ENCODE measurements at places on chromosomes 13 and 19.

DNA sequence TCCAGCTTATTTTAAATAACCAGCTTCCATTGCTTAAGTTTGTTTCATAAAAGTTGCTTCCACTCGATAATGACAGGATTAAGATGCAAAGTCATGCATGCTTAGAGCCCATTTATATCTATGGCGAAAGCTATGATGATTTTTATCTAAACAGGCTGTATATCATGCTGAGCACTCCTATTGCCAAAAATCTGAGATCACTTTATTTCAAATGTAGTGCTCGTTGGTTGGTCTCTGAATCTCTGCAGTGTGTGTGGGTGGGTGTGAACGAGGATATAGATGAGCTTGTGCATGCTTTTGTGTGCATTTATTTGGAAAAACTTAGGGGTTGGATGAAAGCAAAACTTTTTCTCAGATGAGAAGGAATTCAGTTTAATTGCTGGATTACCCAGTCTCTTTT lies 27.0 kb upstream of the ARGLU1 start:
- no peak for DNase-seq

- DNase-seq = no peak
These were observed 1.1 kb downstream of the SULT2A1 start for GRCh38 chr19:47885067-47885463.

DNA sequence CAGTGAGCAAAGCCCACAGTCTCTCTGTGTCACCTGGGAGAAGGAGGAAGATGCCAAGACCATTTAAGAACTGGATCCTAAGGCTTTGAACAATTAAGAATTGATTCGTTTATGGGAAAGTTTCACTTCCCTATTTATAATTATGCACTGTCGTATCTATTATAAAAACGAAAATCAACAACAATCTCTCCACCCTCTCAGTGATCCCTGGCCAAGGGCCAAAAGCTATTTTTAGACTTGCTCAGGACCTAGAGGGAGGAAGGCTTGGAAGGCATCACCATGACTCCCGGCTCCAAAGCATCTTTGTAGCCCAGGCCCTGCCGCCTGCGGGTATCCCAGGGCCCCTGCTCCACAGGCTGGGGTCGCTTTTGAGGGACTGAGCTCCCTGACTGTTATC lies 1.3 kb downstream of the RHPN2 start:
- no peak for DNase-seq

DNA sequence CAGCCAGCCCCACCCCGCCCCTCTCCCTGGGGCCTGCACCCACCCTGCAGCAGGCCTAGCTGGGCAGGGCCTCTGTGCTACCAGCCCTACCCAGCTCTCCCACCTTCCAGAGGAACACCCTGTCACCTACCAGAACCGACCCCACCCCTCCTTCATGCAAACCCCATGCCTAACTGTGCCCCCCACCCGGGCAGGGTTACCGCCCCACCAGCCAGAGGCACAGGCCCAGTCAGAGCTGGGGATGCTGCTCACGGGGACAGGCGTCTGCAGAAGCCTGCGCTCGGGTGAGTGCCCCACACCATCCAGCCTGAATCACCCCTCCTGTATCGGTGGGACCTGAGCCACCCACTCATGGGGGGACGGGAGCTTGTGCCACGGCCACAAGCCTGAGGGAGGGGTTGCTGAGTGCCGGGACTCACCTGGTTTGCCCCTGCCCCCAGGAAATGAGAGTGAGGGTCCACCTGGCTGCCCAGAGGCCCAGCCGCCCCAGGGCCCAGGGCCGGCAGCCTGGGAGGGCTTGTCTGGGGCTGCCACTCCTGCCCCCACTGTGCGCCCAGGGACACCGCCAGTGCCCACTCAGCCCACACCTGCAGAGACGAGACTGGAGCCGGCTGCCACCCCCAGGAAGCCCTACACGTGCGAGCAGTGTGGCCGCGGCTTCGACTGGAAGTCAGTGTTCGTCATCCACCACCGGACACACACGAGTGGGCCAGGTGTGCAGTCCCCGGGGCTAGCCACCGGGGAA lies 3.8 kb downstream of the ZNF446 start:
- no peak for DNase-seq

DNA sequence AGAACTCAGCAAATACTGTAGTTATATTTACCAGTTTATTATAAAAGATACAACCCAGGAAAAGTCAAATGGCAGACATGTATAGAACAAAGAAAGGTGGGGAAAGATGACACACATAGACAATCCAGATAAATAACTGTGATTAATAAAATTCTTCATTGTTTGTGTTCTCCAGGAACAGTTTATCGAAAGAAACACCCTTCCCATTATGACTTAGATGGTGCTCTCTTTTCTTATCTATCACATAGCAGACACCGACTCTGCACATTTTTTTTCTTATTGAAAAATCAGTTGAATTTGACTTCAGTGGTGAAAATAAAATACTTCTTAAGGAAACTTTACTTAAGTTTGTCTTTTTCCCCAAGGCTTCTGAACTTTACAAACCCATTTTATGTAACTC lies 6.2 kb downstream of the ZNF708 start:
- DNase-seq = no peak

- DNase-seq = no peak
These were observed 155.3 kb upstream of the LSM14A start for GRCh38 chr19:34017024-34017423.

DNA sequence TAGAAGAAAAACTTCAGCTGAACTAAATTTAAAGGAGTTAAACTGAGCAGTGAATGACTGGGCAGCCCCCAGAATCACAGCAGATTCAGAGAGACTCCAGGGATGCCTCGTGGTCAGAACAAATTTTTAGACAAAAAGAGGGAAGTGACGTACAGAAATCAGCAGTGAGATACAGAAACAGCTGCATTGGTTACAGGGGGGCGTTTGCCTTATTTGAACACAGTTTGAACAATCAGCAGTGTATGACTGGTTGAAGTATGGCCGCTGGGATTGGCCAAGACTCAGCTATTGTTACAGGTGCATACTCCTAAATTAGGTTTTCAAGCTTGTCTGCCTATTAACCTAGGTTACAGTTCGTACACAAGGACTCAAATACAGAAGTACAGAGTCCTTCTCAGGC lies 2.2 kb upstream of the SPRYD7 start:
- no peak for DNase-seq

GRCh38 chr19:58476498-58477015 lies 405 bp downstream of the ZNF446 start:
- DNase-seq = no peak

DNA sequence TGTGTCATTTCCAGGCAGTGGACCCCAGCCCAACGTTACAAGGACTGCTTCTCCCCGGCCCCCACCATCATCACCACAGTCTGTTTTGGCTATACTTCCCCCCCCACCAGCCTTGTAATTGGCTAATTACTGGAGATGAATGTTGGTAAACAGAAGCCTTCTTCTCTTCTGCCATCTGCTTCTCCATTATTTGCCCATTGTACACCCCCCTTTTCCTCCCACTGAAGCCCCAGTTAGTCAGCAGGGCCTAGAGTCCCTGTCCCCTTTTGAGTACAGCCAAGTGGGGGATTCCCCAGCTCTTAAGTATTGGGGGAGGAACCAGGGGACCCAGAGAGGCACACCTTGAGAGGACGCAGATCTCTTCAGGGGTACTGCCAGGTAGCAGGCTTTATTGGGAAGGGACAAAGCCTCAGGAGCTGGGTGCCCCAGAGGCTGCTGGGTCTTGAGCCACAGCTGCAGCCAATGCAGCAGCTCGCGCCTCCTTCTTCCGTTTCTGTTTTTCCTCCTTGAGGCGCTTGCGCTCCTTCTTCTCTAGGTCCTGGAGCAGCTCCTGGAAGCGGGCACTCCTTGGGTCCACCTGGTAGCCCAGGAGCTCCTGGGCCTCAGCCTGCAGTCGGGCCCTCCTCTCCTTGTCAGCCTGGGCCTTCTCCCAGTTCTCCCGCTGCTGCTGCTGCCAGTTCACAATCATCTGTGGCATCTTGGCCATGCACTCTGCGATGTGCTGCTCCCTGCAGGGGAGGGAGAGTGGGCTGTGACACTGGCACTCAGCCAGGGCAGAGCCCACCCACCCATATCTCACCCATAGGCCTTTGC lies 3.0 kb downstream of the GADD45GIP1 start:
- DNase-seq = no peak

DNA sequence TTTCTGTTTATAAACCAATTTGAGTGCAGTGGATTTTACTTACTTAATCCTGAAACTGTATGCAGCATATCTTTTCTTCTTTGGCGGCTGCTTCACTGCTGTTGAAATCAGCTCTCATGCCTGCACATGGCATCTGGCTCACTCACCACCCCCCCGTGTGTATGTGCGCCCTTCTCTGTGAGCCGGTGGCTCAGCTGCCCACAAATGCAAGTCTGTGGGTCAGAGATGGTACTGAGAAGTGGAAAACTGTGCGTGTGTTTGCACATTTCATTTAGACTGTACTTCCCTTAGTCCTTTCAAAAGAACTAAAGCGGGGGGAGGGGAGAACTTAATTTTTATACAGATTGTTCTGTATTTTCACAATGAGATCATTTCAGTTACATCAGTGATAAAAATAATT lies 307.6 kb downstream of the SHISA2 start:
- no peak for DNase-seq

GRCh38 chr13:66644855-66645460 lies 585.2 kb downstream of the PCDH9 start:
- DNase-seq = no peak

- no peak for DNase-seq
These were observed 43.3 kb downstream of the VWA8 start for GRCh38 chr13:41917641-41918040.

DNA sequence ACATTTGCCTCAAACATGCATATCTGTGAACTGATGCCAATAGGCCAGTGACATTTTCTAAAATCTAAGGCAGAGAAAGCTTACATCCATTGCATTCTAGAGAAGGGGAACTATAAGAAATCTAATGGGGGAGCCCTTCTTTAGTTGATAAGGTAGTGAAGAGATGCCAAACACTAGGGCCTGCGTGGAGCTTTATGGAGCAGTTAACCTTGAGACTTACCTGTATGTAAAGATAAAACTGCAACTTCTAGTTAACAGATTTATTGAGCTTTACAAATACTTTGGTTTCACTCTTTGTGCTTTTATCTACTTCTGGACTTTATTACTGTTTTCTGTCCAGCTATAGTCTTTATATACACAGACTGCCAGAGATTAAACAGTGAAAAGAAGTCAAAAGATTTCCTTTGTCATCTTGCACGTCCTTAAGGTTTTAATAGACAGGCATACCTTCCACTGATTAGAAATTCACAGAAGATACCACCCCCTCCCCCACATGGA lies 457.6 kb downstream of the KLF12 start:
- DNase-seq = no peak

- no peak for DNase-seq
These were observed 123.8 kb upstream of the IRS2 start for GRCh38 chr13:109910194-109910593.

DNA sequence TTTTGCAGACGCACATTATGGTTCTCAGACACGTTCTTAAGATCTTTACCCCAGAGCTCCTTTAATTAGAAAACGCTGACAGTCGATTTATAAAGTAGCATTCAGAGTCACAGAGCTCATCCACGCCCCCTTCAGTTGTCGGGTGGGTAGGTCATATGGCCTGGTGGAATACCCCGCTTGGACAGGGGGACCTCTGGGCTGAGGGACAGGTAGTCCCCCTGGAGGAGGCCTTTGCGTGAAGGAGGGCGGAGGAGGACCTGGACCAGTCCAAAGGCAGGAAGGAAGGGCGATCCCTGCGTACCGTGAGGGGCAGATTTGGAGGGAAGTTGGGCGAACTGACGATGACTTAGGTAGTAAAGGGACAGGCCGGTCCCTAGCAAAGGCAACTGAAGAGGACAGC lies 20.5 kb downstream of the VASP start:
- DNase-seq = no peak

- DNase-seq = no peak
These were observed 2118.9 kb downstream of the PCDH9 start for GRCh38 chr13:65111223-65111622.

DNA sequence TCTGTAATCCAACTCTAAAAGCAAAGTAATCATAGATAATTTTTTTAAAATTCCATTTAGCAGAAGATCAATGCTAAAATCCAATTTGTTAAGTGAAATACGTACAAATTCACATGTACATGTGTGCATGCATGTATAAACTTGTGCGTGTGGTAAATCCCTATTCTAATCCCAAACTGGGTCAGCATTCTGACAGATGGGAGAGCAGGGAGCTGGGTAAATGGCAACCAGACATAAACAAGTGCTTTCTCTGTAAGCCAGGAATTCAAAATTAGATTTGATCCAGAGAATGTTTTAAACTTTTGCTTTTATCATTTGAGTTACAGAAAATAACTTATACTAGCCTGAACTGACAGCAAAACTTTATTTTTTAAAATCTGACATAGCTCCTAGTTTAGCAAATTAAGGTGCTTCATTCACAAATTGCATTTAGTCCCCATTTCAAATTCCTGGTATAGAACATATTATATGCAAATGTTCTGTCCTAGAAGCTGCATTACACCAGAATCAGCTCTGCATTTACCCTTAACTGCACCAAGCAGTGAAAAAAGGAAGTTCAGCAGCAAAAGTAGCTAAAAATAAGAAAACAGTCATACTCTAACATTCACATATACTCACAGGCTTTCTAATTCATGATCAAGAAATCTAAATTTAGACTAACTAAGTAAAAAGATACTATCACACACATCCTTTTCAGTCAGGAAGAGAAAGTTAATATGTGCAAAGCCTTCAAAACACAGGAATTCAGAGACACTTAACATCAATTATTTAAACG lies 32.6 kb downstream of the UBL3 start:
- DNase-seq = no peak

GRCh38 chr13:39682788-39683187 lies 27.3 kb downstream of the COG6 start:
- DNase-seq = no peak

GRCh38 chr19:47428177-47428894 lies 9.0 kb upstream of the MEIS3 start:
- DNase-seq = peak; percentile 75

DNA sequence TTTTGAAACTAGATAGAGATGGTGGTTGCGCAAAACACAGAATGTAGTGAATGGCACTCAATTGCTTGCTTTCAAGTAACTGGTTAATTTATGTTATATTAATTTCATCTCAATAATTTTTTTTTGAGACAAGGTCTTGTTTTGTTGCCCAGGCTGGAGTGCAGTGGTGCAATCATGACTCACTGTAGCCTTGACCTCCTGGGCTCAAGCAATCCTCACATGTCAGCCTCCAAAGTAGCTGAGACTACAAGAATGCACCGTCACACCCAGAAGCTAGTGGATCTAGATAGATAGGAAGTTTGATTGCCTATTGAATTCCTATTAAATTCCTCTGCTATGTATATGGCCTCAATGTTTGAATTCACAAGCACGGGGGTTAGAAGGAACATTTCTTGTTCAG lies 26.4 kb upstream of the ADGRE2 start:
- no peak for DNase-seq

DNA sequence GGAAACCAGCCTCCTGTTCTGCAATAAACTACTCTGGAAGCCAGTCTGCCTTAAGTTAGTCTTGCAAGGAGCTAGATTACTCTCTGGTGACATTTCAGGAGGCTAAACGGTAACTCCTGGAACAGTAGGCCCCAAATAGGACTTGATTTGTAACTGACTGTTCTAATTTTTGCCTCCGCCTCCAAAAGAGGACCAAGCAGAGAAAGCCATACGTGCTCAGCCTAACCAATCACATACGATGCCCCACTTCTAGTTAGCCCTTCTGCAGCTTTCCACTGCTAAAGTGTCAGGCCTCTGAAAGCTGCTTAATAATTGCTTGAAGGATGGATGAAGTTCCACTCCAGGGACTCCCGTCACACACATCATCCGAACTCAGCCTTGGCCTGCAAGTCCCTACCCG lies 744 bp downstream of the ZNF805 start:
- no peak for DNase-seq

GRCh38 chr13:63999614-64000305 lies 2584.1 kb upstream of the PCDH20 start:
- no peak for DNase-seq

GRCh38 chr19:55027472-55028337 lies 10.4 kb downstream of the GP6 start:
- DNase-seq = no peak

Data from stimulated activated CD4-positive, alpha-beta T cell treated with anti-CD3 and anti-CD28 coated beads, TNF-alpha, amount 100 ng/mL, for 24 hours (primary cell).